Nephron progenitor cell (in vitro differentiated cells): ENCODE measurements at places on chromosomes 6 and 20.

- H3K36me3 ChIP-seq = no peaks in the 10 kb centered on the region
- peaks cover 24% of the 10 kb centered on the region for H3K27me3 ChIP-seq
- no peaks in the 10 kb centered on the region for H3K4me1 ChIP-seq
- H3K27ac ChIP-seq = no peak overlapping the region
- no peak for DNase-seq
These were observed 122.6 kb downstream of the PRND start for GRCh38 chr20:4844325-4844724.

GRCh38 chr6:137095651-137096238 is 51.0 kb upstream of the IL20RA start:
- DNase-seq = no peak
- no peak overlapping the region for H3K27ac ChIP-seq
- peaks cover 20% of the 10 kb centered on the region for H3K4me1 ChIP-seq
- H3K36me3 ChIP-seq = no peaks in the 10 kb centered on the region
- H3K4me3 ChIP-seq = no peak overlapping the region

DNA sequence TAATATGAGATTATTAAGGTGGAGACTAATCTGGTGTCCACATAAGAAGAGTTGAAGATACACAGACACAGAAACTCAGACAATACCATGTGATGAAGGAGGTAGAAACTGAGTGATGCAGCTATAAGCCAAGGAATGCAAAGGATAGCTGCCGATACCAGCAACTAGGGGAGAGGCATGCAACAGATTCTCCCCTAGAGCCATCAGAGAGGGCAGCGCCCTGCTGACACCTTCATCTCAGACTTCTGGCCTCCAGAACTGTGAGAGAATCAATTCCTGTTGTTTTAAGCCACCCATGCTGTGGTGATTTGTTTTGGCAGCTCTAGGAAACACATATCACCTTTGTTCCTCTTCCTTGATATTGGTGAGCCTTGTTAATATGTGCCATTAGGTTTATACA is 41.5 kb downstream of the STXBP5 start:
- no peak overlapping the region for H3K4me3 ChIP-seq
- H3K36me3 ChIP-seq = peaks cover 46% of the 10 kb centered on the region
- peak overlapping the region; percentile 23 for H3K27ac ChIP-seq
- H3K27me3 ChIP-seq = no peaks in the 10 kb centered on the region
- DNase-seq = no peak
- H3K4me1 ChIP-seq = no peaks in the 10 kb centered on the region

- no peak overlapping the region for H3K27ac ChIP-seq
- DNase-seq = no peak
- no peak overlapping the region for H3K4me3 ChIP-seq
- peaks cover 15% of the 10 kb centered on the region for H3K27me3 ChIP-seq
- H3K36me3 ChIP-seq = no peaks in the 10 kb centered on the region
- peaks cover 33% of the 10 kb centered on the region for H3K4me1 ChIP-seq
These were observed 43.2 kb downstream of the TMEM242 start for GRCh38 chr6:157280157-157280556.

DNA sequence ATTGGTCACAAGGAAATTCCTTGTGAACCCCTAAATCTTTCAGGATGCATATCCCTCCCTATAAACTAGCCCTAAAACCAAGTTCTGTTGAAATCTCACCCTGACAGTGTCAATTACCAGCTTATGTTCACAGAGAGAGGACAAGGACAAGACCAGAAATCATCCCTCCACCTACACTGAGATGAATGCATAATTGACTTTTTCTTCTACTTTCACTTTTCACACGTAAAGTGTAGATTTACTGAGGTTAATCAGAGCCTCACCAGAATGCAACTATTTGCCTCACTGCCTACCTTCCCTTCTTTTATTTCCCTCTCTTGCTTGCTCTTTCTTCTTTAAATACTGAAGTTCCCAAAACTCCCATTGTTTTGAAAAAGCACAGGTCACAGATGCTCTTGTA is 15.3 kb upstream of the NKAIN2 start:
- H3K27me3 ChIP-seq = no peaks in the 10 kb centered on the region
- DNase-seq = no peak
- no peaks in the 10 kb centered on the region for H3K36me3 ChIP-seq
- no peak overlapping the region for H3K27ac ChIP-seq

DNA sequence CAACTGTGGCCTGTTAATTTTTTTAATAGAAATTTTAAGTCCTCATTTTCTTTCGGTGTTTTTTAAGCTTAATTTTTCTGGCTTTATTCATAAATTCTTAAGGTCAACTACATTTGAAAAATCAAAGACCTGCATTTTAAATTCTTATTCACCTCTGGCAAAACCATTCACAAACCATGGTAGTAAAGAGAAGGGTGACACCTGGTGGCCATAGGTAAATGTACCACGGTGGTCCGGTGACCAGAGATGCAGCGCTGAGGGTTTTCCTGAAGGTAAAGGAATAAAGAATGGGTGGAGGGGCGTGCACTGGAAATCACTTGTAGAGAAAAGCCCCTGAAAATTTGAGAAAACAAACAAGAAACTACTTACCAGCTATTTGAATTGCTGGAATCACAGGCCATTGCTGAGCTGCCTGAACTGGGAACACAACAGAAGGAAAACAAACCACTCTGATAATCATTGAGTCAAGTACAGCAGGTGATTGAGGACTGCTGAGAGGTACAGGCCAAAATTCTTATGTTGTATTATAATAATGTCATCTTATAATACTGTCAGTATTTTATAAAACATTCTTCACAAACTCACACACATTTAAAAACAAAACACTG is 10.1 kb downstream of the HFE start:
- H3K27ac ChIP-seq = no peak overlapping the region
- H3K27me3 ChIP-seq = peaks cover 5% of the 10 kb centered on the region
- no peak overlapping the region for H3K4me3 ChIP-seq
- H3K36me3 ChIP-seq = no peaks in the 10 kb centered on the region
- peak; percentile 60 for DNase-seq

GRCh38 chr6:166745801-166746668 is 119.0 kb upstream of the RPS6KA2 start:
- peaks cover 5% of the 10 kb centered on the region for H3K27me3 ChIP-seq
- DNase-seq = no peak
- no peak overlapping the region for H3K27ac ChIP-seq
- peaks cover 56% of the 10 kb centered on the region for H3K4me1 ChIP-seq
- H3K36me3 ChIP-seq = no peaks in the 10 kb centered on the region

GRCh38 chr6:125944434-125944816 is 12.1 kb upstream of the HINT3 start:
- no peak for DNase-seq
- no peaks in the 10 kb centered on the region for H3K36me3 ChIP-seq
- H3K4me1 ChIP-seq = peaks cover 6% of the 10 kb centered on the region
- no peak overlapping the region for H3K27ac ChIP-seq
- H3K27me3 ChIP-seq = peaks cover 10% of the 10 kb centered on the region
- H3K4me3 ChIP-seq = no peak overlapping the region

- H3K27me3 ChIP-seq = peaks cover 4% of the 10 kb centered on the region
- no peak overlapping the region for H3K4me3 ChIP-seq
- H3K4me1 ChIP-seq = peaks cover 14% of the 10 kb centered on the region
- no peak for DNase-seq
These were observed 80.6 kb downstream of the TAF4 start for GRCh38 chr20:61985096-61985495.

- H3K27ac ChIP-seq = no peak overlapping the region
- no peak overlapping the region for H3K4me3 ChIP-seq
- DNase-seq = no peak
- H3K36me3 ChIP-seq = no peaks in the 10 kb centered on the region
- peaks cover 5% of the 10 kb centered on the region for H3K4me1 ChIP-seq
- H3K27me3 ChIP-seq = peaks cover 3% of the 10 kb centered on the region
These were observed 50.0 kb downstream of the SNAP25 start for GRCh38 chr20:10268636-10269035.
